Fibroblast of lung (primary cell): ENCODE measurements at places on chromosomes 4 and X.

DNA sequence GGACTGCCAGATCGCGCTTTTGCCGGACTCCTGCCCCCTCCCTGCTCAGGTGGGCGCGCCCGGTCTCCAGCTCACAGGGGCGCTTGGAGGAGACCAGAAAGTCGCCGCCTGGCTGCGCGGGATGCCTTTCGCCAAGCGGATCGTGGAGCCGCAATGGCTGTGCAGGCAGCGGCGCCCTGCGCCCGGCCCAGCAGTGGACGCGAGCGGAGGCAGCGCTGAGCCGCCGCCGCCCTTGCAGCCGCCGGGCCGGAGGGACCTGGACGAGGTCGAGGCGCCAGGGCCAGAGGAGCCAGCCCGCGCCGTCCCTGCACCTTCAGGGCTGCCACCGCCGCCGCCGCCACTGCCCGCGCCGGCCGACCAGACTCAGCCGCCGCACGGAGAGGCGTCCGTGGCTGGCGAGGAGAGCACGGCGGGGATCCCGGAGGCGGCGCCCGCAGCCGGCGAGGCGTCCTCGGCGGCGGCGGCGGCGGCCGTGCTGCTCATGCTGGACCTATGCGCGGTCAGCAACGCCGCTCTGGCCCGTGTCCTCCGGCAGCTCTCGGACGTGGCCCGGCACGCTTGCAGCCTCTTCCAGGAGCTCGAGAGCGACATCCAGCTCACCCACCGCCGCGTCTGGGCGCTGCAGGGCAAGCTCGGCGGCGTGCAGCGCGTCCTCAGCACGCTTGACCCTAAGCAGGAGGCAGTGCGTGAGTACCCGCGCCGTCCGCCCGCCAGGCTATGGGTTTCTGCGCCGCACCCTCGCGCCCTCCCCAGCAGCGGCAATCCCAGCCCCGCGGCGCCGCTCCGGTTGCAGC, 834 bp downstream of the NHS start:
- peak; percentile 31 for DNase-seq

GRCh38 chr4:84804136-84804535, 162.4 kb downstream of the WDFY3 start:
- peak; percentile 86 for DNase-seq

DNA sequence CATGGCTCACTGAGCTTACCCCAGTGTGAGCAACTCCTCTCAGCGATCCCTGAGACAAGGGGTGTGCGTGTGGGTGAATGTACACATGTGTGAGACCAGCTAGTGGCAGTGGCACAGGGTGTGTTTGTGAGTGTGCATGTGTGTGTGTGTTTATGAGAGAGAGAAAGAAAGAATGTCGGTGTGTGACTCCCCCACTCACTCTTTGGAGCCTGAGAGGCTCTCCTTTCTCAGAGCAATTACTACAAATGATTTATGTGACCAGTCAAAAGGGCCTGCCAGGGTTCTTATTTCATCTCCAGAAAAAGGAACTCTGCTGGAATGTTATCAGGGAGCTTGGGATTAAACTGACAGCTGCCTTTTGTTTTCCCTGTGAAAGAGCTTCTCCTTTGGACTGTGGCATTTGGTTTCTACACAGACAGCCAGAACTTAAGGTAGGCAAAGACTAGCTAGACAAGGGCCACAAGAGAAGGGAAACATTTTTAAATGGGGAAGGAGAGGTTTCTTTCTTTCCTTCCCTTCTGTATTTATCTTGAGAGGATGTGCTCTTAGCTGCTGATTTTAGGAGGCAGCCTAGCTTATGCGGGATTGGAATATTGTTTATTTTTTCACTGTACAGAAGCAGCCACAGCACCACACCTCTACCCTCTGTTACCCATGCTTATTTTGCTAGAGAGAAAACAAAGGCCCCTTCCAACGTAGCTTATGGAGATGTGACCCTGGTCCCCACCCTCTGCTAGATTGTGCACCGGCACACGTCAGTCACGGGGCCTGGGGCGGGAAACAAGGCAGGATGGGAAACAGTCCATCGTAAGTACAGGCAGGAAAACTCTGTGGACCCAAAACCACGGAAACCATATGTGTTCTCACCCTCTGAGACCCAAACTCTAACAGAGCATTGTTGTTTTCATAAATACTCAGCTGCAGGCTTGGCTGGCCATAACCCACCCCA, 143.5 kb downstream of the MGST2 start:
- DNase-seq: peak; percentile 41

DNA sequence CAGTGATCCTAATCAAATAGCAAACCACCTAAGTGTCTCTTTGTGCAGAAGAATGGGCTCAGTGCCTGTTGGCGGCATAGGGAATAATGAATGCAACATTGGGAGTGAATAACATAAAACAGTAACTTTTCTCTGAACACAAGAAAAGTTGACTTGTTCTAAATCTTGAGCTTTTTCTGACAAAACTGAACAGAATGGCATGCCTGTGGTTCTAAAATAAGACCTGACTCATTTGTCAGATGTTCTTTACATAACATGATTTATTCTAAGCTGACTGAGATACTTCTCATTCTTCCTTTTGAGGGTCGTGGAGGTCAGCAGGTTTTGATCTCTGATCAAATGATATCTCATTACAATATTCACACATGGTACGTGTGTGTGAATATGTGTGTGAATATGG, 165.4 kb upstream of the WDR1 start:
- DNase-seq: no peak

DNA sequence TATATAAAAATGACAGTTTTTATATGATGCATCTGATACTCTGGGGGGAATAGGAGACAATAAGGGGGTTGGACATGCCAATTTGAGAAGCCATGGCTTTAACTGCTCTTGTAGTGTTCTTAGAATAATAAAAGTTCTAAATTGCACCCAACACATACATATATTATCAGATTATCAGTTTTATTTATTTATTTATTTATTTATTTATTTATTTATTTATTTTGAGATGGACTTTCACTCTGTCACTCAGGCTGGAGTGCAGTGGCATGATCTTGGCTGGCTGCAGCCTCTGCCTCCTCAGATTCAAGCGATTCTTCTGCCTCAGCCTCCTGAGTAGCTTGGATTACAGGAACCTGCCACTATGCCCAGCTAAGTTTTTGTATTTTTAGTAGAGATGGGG, 356.8 kb downstream of the TLL1 start:
- no peak for DNase-seq

DNA sequence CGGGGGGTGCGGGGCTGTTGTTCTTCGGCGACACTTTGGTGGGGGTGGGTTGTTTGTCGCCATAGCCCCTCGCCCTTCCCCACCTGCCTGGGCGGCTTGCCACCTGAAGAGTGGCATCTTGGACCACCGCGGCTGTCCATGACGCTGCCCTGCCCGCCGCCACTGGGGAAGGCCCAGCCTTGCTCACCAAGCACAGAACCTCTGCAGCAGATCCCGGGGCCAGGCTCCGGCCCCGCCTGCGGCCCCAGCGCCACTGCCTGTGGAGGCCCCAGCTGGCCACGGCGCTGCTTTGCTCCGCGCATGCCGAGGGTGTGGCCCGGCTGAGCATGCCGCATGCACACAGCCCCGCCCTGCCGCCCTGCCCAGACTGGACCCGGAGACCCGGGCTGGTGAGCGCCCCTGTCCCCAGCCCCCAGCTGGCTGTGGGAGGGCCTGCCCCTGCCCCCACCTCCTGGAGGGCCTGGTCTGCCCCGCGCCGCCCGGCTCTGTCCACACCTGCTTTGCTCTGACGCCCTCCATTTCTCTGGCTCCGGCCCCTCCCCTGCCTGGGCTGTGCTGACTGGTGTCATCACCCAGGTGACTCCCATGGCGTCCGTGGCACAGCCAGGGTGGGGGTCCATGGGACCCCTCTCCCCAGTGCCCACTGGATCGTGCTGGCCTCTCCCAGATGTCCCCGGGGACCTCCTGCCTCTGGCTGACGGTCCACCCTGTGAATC, 5.3 kb downstream of the NAT8L start:
- no peak for DNase-seq

GRCh38 chr4:70996018-70996360, 2.5 kb downstream of the DCK start:
- DNase-seq: no peak
